Daoy (cell line): ENCODE measurements at places on chromosomes 6 and 20.

GRCh38 chr6:163437466-163437865 lies 22.9 kb downstream of the QKI start:
- DNase-seq: no peak

GRCh38 chr20:15867899-15868298 lies 705.3 kb downstream of the KIF16B start:
- no peak for DNase-seq

DNA sequence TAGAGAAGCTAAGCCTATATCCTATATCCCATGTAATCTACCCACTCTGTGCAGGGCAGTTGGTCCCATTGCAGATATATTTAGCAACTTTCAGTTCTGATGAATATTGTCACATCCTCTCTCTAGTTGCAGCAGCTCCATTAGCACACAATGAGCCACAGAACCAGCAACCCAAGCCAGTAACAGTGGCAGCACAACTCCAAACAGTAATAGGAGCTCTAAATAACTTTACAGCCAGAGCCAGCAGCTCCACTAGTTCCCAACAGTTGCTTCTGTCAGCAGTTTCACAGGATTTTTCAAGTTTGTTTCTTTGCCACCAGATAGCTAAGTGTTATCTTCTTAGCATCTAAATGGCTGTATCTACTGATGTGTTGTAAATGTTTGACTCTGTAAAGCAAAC lies 490.8 kb downstream of the HTR1B start:
- DNase-seq: no peak

- no peak for DNase-seq
Measured at GRCh38 chr6:134516582-134516981, 198.7 kb upstream of the SGK1 start.

DNA sequence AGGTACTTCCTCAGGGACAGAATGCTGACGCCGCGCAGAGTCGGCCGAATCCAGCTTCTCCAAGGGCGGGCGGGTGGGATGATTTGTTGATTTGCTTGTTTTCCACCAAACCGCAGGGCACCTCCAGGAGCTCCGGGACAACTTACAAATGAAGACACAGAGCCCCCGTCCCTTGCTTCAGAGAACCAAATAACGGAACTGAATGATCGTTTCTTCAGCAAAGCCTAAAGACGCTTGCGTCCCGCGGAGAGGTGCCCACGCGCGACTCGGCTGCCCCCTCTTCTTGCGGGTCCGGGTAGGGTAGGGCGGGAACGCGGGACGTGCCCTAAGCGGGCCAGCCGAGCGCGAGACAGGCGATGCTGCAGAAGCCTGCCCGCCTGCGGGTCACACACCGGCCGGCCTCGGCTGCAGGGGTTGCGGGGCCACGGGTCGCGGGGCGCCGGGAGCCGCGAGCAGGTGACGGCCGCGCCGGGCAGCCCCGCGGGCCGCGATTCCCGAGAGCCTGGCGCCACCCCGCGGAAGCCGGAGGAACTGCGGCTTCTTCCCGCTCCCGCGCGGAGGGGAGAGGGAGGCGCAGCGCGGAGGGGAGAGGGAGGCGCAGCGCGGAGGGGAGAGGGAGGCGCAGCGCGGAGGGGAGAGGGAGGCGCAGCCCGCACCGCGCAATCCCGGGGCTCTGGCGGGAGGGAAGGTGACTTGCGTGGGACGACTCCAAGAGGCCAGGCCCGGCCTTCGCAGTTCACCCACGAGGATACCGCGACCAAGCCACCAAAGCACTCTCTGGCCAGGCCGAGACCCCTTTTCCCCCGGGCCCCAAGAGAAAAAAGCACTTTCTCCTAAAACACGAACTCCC lies 7.7 kb upstream of the FOXF2 start:
- DNase-seq: peak; percentile 69

- DNase-seq: peak; percentile 67
Measured at GRCh38 chr6:140774080-140774505, 1358.6 kb upstream of the GJE1 start.
